SK-N-MC (cell line): ENCODE measurements at places on chromosomes 5 and 9.
A peak's percentile ranks its signal among the peaks of the same experiment; 100 is the strongest.

- DNase-seq: no peak
Measured at GRCh38 chr5:175129121-175129520, 314.9 kb downstream of the DRD1 start.

GRCh38 chr5:40409601-40410000 lies 270.1 kb upstream of the PTGER4 start:
- DNase-seq: no peak

DNA sequence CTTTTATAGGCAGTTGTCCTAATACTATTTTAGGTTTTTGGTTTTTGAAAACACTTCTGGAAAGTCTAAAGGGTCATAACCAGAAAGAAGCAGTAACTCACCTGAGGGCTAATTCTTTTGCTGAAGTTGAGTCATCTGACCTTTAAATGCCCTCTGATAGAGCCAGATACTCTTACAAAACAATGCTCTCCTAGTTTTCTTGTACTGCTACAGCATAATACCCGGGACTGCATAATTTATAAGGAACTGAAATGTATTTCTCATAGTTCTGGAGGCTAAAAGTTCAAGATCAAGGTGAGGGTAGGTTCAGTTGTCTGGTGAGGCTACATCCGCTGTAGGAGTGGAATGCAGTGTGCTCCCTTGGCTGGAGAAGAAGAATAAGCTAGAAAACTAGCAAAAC lies 670.3 kb downstream of the TLE4 start:
- no peak for DNase-seq

GRCh38 chr5:149452007-149452664 lies 73.0 kb upstream of the IL17B start:
- no peak for DNase-seq

GRCh38 chr5:139637438-139638089 lies 10.6 kb upstream of the CXXC5 start:
- no peak for DNase-seq

DNA sequence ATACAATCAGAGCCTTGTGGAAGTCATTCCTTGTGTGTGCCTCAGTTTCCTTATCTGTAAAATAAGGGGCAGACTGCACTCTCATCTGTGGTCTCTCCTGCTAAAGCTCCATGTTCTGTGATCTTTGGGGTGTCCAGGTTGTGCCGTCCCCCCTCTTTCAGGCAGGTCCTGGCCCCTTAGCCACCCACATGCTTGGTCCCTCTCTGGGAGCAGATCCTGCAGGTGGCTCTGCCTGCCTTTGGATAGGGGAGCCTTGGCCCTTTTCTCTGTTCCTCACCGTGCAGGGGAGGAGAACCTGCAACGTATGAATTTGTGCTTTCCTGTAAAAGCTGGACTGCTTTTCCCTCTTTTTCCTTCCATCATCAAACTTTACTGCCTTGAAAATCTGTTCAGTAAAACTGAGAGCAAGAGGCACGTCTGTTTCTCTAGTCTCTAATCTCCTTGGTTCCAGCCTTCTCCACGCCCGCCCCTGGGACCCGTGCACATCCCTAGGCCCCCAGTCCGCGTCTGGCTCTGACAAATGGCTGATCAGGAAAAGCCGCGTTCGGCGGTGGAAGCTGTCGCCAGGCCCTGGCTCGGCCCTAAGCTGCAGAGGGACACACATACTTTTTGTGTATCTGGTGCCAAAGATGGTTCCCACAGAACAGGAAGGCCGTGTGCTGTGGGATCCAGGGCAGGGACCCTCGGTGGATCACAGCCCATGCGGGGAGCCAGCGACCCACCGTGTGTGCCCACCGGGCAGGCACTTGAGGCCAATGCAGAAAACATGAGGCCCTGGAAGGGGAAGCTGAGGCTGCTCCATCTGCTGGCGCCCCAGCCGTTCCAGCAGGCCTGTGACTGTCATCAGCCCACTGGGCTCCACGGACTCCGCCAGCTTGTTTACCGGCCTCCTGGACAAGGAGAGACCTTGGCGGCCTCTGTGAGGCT lies 43.4 kb upstream of the COL5A1 start:
- no peak for DNase-seq

GRCh38 chr9:133715866-133716563 lies 22.1 kb downstream of the SARDH start:
- no peak for DNase-seq

- DNase-seq: no peak
Measured at GRCh38 chr9:101399643-101399970, 956 bp downstream of the ZNF189 start.

- no peak for DNase-seq
Measured at GRCh38 chr5:134989266-134989830, 21.6 kb downstream of the CATSPER3 start.

- DNase-seq: no peak
Measured at GRCh38 chr5:13227513-13227912, 717.0 kb downstream of the DNAH5 start.

GRCh38 chr5:151909628-151910027 lies 15.0 kb downstream of the GLRA1 start:
- no peak for DNase-seq

DNA sequence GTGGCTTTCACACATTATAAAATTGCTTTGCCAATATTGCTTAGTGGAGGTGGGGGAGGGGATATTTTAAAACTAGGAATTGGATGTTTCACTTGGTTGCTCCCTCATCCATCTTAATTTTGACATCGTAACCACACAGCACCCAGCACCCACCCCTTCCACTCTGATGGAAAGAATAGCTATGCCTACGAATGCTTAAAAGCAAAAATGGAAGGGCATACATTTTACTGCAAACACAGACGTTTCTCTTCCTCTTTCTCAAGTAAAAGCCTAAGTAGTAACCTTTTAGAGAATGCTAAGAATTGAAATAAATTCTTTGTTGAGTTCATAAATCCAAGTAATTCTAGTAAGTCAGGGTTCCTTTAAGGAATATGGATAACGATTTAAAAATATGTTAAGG lies 69.9 kb downstream of the JAKMIP2 start:
- DNase-seq: peak; percentile 66

GRCh38 chr9:20620650-20621470 lies 1.4 kb downstream of the MLLT3 start:
- DNase-seq: no peak

- no peak for DNase-seq
Measured at GRCh38 chr5:19555436-19555835, 432.6 kb downstream of the CDH18 start.

GRCh38 chr5:75214928-75215327 lies 21.8 kb downstream of the ANKRD31 start:
- no peak for DNase-seq

DNA sequence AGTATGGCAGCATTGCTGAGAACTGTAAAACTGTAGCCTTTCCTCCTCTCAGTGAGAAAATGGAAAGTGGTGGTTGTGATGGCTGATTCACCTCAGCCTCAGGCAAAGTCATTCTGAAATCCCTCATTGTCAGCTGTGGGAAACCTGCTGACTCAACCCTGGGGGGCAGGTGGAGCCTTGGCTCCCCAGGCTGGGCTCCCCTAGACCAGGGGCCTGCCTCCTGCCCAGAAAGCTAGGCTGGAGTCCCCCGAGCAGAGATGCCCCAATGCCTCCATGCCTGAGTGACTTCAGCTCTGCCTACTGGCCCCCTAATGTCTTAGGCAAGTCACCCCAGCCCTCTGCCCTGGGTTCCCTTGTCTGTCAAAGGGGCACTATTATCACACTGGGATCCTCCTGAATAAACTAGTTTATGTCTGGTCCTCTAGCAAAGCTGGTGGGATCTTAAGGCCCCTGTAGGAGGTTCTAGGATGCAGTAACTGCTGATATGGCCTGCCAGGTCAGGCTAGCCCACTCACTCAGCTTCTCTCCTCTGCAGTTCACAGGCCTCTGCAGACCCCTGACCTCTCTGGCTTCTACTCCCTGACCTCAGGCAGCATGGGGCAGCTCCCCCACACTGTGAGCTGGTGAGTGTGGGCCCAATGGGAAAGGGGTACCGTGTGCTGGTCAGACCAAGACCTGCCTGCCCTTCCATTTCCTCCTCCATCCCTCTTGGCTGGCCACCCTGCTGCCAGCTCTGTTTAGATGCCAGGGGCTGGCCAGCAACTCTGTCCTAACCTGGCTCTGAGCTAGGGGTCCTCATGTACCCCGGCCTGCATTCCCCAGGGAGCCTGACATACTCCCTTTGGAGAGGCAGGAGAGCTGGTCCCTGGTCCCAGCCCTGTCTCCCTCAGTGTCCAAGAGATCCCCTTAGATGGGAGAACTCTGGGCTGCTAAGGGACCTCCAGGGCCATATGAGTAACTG lies 24.2 kb downstream of the TCF7 start:
- no peak for DNase-seq

DNA sequence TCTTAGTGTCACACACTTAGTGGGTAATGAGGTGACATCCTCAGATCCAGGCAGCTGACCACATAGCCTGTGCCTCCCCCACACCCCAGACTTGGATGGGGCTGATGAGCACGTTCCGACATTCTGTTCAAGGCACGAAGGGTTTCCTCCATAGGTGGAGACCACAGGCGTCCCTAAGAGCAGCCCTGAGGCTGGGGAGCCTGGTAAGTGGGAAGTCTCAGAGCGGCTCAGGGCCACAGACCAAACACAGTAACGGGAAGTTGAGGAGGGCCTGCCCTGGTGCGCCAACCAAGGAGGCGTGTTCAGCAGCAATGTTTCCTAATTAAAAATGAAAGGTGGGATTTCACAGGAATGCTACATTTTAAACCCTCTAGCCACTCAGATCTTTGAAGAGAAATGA lies 102.3 kb upstream of the PHYKPL start:
- no peak for DNase-seq
